ENCODE measurements at places on chromosomes 3 and 15. TPM values are rescaled to one million over a fixed set of nuclear protein-coding genes. Genes with fewer than 3 reads are reported as not detected.

CIDEC gene
- not detected for total RNA-seq

GOLGA6L4 gene
- total RNA-seq: 2.9 TPM

C3orf22 gene
- total RNA-seq: not detected

RTP1 gene
- total RNA-seq: not detected

NUP210 gene
- total RNA-seq: 125 TPM

LRRC28 gene
- 16.5 TPM for total RNA-seq

MAPK6 gene
- 35.1 TPM for total RNA-seq

SEMA3G gene
- total RNA-seq: 1.8 TPM

SKOR1 gene
- 0.96 TPM for total RNA-seq

PROK2 gene
- 0.42 TPM for total RNA-seq

GOLGA8A gene
- total RNA-seq: 247 TPM

RSL24D1 gene
- total RNA-seq: 90.5 TPM

SLC2A2 gene
- not detected for total RNA-seq

STRIT1 gene
- total RNA-seq: not detected

SMCO1 gene
- not detected for total RNA-seq

AVEN gene
- total RNA-seq: 9.8 TPM

IL17RD gene
- total RNA-seq: not detected

GP5 gene
- 6.3 TPM for total RNA-seq

DLL4 gene
- total RNA-seq: not detected

GRAMD1C gene
- total RNA-seq: 1.1 TPM

XCR1 gene
- 0.28 TPM for total RNA-seq

NR1I2 gene
- total RNA-seq: 0.39 TPM

LEKR1 gene
- total RNA-seq: 2.8 TPM

SOX2 gene
- 0.26 TPM for total RNA-seq

All from T-cell (primary cell).